ENCODE measurements at places on chromosomes 5 and 9.

GRCh38 chr5:113378081-113378480 is 56.7 kb downstream of the TSSK1B start:
- no peak for DNase-seq

DNA sequence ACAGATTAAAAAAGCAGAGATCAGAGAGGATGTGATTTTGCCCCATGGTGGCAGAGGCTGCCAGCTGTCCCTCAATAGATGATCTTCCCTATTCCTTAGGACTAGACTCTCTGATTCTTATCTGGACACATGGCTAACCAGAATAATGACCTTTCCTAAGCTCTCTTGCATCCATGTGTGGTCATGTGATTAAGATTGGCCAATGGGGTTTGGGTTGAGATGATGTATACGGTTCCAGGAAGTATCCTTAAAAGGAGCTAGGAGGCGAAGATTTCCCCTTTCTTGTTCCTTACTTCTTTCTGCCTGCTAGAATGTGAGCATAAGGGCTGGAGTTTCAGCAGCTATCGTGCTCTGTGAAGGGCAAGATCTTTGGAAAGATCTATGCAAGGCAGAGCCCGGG is 39.8 kb downstream of the FOXI1 start:
- DNase-seq, result no peak

DNA sequence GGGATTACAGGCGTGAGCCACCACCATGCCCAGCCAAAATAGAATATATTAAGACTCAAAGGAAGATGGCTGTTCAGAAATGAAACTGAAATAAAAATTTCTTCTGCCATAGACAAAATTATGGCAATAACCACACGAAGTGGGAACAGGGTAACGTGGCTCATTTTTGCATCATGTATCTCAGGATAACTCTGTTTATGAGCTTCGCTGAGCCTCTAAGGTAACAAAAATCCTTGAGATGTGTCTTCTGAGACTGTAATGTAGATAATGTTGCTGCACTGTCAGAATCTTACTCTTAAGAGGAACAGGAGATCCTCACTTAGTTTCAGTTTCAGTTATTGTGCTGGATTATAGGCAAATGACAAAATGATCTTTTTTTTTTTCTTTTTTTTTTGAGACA is 153.8 kb downstream of the GOLPH3 start:
- no peak for DNase-seq

DNA sequence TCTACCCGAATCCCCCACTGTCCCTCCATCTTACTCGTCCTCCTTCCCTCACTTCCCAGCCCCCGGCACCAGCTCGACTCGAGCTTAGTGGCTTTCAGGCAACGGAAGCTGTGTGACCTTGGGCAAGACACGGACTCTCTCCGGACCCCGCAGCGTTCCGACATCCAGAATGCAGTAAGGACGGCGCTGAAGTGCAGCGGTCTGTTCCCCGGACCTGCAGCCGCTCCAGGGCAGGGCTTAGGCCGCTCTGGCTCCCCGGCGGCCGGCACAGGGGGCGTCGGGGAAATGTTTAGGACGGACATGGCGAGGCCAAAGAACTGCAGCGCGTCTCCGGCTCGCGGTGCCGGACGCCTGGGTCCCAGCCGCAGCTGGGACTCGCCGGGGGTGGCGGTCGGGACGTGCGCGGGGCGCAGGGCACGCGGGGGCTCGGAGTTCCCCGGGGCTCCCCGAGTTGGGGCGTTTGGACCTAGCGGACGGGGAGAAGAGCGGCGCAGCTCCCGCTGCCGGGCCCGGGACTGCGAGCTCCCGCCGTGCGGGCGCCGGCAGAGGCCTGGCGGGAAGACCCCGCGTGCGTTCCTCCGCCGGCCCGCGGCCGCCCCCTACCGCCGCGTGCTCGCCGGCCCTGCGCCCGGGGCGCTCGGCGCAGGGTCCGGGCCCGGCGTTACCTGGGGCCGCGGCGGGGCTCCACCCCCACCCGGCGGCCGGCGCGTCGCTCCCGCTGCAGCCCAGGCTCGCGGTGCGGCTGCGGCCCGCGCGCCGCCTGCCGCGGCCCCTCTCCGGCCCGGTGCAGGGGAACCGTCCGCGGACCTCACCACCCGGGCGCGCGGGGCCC is 5.6 kb upstream of the RNF44 start:
- no peak for DNase-seq

DNA sequence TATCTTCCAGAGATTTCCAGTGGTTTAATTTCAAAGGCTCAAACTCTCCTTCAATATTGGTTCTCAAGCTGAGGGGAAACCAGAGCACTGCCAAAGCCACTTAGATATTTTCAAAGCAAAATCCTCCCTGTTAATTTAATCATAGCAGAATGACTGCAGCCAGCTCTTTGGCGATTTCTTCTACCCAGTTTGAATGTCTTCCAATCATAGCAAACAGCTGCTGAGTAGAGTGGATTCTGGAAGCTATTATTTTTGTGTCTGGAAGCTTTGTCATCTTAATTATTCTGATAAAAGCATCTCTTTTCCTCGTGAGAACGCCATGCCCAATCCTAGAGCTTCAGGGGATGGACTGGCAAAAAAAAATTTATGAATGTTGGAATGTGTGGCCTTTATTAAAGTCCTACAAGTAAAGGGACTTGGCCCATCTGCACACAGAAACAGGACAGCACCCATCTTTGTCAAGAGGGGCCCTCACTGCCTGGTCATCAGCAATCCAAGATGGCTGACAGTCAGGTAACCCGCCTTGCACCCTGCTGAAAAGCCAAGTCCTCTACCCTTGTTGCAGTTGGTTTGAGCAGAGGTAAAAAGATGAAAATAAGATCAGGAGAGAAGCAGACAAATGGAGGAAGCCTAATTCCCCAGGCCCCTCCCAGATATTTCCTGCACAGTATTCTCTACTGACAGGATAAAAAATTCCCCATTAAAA is 125.1 kb downstream of the SUSD1 start:
- DNase-seq, result no peak

DNA sequence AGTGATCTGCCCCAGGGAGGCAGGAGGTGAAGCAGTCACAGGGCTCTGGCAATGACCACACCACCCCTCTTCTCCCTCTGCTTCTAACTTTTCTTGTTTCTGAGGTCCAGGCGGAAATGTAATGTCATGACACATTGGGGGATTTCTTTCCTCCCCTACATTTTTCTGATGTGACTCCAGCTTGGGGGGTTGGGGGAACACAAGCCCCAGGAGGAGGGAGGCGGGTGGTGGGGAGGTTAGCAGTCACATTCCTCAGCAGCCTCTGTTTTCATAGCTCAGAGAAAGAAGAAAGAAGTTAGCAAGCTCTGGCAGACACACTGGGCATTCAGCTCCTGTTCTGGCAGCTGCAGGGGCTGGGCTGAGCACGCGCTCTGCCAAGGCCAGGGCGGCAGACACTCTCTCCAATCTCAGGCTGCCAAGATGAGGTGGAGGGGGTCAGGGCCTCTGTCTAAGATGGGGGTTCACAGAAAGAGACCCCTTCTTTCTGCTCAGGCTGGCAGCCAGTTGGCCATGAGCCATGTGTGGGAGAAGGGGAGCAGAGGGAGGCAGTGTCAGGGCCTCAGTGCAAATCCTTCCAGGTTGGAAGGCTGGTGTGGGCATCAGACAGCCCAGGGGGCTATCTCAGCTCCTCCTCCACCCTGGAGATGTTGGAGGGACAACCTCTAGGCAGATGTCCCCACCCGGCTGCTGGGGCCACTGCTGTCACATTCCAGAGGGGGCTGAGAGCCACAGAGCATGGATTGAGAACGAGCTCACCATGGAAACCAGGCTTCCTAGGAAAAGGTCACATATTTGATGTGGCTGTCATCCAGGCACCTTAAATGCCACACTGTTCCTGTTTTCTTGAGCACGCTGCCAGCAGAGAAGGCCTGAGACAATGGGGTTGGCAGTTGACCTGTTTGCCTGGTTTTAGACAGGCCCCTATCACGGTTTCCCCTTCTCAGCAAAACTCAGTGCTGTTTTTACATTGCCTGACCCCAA is 20.1 kb upstream of the PFDN1 start:
- no peak for DNase-seq

DNA sequence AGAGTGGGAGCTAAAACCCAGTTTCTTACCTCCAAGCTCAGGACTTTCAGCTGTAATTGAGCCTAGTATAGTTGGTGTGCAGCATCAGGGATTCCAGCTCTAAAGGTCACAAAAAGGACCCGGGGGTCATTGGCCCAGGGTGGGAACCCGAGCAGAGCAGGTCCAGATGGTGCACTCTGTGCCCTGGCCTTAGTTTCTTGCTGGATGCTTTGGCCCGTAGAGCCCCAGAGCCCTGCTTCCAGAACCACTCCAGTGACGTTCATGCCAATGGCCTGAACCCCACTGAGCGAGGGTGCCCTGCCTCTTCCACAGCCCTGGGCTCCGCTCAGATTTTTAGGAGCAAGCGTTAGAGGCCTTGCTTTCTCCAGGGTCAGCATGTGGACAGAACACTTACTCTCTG is 8.2 kb downstream of the SLC22A5 start:
- DNase-seq, result no peak

DNA sequence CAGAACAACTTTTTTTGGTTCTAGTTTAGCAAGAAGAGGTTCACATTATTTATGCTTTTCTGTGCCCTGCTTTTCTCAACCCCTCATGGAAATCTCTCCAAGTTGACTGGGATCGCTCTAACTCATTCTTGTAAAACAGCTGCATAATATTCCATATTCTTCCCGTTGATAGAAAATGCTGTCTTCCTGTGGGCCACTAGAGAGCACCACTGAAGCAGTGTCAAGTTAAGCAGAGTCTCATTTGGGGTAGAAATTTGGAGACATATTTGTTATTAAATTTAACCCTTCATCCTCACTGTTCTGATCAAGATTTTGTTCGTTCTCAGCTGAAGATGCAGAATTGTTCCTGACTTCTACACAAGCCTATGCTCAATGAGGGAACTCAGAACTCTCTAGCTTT is 140.1 kb downstream of the CEMIP2 start:
- no peak for DNase-seq

GRCh38 chr5:119397518-119398380 is 41.9 kb downstream of the TNFAIP8 start:
- DNase-seq, result no peak

DNA sequence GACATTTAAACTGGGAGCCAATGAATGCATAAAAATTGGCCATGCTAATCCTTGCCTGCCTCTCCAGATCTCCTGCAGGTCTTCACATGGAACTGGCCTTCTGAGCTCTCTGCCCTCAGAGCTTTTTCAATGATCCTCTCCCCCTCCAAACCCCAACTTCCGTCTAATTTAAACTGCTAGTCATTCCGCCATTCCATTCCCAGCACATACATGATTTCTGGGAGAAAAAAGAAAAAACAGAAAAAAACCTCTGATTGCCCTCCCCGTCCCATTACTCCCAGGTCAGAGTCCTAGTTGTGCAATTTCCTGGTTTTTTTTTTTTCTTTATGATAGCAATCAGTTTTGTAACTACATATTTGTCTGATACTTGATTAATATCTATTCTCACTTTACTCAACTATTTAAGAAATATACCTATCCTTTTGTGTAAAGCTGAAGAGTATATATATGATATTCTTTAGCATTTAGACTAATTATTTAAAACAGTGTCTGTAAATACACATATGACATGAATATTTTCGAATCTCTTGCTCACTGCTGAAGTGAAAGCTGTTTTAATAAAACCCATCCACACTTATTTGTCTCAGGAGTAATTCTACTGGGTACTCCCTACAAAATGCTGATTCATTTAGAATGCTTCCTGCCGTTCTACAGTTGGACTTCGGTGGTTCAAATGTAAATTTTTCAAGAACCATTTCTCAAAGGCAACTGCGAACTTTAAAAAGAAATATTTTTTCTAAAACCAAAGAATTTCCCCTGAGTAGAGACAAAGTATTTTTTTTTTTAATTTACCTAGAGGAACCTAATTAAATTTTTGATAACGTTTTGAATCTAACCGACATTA is 1.6 kb downstream of the HINT1 start:
- DNase-seq, result no peak

DNA sequence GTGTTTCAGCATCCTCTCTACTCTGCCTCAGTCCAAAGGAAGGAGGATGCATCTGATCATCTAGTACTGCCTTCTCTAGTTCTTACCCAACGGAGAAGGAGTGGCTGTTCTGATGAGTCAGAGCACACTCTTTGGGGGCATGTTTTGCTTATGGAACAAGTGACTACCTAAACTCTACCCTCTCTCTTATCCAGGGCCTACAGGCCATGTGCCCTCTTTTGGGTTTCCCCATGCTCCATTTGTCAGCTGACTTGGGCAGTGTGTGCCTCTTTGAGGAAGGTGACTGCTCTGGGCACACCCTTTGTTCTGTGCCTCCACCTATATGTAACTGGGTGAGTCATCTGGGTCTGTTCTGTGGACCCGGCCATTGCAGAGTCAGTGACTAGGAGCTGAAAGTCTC is 89.6 kb upstream of the BNC2 start:
- DNase-seq, result no peak

GRCh38 chr9:137113385-137114159 is 961 bp downstream of the DPP7 start:
- no peak for DNase-seq

- DNase-seq, result no peak
Measured at GRCh38 chr9:86854898-86855523, 92.3 kb downstream of the GAS1 start.

GRCh38 chr5:14165375-14166106 is 22.4 kb downstream of the TRIO start:
- DNase-seq, result no peak

- DNase-seq, result no peak
Measured at GRCh38 chr9:84296146-84296843, 44.3 kb downstream of the SLC28A3 start.

DNA sequence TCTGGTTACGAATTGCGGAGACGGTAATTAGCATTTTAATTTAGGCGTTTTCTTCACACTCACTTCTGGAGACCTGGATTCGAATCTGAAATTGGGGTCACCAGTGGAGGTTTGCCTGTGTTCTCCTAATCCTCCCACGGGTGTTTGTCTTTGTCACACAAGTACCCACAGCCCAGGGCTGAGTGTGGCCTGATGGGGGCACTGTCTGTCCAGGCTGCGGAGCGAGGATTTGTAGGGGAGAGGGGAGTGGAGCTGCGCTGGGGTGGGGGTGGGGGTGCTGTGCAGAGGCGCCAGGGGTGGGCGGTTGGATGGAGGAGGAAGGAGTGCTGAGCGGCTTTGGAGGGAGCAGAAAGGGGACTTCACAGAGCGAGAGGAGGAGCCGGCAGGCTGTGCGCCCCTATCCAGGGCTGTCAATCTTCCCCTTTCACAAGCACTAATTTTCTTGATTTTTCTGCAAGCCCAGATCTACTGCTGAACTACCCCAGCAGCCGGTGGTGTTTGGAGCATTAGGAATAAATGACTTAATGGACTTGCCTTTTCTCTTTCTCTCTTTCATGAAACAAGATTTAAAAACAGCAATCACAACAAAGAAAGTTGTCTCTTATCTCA is 53.1 kb downstream of the TSPAN17 start:
- DNase-seq, result no peak

GRCh38 chr5:82417776-82418607 is 139.8 kb upstream of the RPS23 start:
- no peak for DNase-seq

GRCh38 chr9:26723486-26723885 is 169.1 kb downstream of the CAAP1 start:
- no peak for DNase-seq
